Stimulated activated CD8-positive, alpha-beta memory T cell treated with anti-CD3 and anti-CD28 coated beads, Interleukin-15, amount 100 ng/mL, for 1 hour (primary cell): ENCODE measurements at places on chromosomes 16 and 17.
A peak's percentile ranks its signal among the peaks of the same experiment; 100 is the strongest.

DNA sequence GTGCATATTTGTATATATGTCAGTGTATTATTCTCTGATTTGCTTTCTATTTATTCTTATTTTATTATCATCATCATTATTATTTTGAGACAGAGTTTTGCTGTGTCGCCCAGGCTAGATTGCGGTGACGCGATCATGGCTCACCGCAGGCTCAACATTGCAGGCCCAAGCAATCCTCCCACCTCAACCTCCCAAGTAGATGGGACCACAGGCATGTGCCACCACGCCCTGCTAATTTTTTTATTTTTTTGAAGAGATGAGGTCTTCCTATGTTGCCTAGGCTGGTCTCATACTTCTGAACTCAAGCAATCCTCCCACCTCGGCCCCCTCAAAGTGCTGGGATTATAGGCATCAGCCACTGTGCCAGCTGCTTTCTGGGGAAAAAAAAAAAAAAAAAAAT, 8.4 kb upstream of the ARHGAP17 start:
- no peak for DNase-seq

GRCh38 chr17:35825206-35825605, 15.9 kb downstream of the TAF15 start:
- no peak for DNase-seq

DNA sequence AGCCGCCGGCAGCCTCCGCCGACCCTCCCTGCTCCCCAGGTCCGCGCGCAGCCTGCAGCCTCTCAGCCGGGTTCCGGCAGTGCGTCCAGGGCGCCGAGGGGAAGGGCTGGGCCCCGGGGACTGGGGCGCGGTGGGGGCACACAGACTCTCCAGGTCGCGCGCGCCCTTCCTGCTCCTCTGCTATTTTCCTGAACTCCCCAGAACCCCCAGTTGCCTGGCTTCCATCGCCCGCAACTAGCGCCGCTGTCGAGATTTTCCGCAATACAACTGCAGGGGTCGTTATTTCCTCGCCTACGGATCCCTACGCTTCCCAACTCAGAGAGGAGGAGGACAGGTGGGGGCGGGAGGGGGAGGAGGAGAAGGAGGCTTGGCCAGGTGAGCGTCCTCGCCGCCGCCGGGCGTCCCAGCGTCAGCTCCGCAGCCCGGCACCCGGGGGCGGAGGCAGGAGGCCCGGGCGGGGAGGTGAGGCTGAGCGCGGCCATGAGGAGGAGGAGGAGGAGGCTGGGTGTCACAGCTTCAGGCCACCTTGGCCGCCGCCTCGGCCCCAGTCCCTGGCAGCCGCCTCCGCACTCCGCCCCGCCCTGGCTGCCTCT, at the start of gene CA10:
CA10 (minus strand) TSS at position 265 of the 593 bp plus-strand sequence.
- DNase-seq, result no peak

DNA sequence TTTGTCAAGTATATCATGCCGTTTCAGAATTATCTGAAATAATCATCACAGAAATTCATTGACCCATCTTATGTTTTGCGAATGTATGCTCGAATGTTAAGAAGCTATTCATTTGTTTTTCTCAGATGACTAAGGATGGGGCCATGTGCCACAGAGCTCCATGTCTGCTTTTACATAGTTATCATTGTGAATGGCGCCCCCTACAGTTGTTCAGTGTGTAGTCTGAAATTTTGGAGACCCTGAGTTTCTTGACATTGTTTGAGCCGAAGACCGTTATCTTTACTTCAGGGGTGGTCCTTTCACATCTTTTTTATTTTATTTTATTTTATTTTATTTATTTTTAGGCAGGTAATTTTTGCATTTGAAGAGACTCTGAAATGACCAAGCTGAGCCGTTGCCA, 972.0 kb upstream of the RBFOX1 start:
- no peak for DNase-seq

DNA sequence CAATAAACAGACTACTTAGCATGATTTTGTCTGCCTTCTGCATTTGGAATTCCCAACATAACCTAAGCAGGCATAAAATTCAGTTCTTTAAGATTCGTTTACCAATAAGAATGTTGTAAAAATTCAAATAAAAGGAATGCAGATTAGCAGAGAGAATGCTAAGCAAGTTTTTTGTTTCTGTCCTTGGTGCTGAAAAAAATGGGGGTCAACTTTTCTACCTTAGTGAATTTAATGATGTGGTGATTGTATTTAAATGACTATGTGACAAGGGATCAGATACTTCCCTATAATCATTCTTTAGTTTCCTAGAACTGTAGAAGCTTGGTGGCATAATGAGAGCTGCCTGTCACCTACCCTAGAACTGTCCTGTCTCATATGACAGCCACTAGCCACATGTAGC, 159.5 kb downstream of the RBFOX1 start:
- DNase-seq, result no peak

GRCh38 chr17:59365383-59365981, 34.0 kb downstream of the YPEL2 start:
- DNase-seq, result no peak

DNA sequence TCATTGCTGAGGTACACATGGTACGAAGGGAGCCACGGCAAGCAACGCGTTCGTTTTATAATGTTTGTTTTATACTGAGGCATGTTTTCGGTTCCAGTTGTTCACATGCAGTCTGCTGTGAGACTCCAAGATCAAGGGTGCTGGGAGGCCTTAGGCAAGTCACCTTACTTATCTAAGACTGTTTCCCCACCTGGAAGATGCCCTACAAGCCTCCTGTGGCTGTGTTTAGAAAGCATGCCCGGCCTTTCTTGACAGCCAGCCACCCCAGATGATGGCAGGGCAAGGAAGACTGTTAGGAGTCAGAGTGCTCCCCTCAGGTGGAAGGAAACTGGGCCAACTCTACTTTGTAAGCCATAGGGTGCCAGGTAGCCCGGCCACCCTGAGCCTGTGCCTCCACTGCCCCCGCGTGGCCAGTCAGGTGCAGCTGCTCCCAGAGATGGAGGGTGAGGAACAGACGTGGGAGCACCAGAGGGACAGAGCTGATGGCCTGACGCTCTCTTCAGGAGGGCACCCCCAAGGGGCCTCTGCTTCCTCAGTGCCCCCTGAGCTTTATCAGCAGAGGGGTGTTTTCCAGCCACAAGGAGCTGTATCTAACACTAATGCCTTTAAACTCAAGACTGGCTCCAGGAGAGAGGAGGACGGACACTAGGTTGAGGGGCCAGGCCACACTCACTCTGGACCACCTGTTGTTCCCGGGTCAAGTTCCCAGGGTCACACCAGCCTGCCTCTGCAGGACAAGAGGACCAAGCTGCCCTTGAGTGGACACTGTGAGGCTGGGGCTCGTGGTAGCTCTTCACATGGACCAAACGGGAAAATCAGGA, 5.4 kb downstream of the NAT9 start:
- peak; percentile 57 for DNase-seq

DNA sequence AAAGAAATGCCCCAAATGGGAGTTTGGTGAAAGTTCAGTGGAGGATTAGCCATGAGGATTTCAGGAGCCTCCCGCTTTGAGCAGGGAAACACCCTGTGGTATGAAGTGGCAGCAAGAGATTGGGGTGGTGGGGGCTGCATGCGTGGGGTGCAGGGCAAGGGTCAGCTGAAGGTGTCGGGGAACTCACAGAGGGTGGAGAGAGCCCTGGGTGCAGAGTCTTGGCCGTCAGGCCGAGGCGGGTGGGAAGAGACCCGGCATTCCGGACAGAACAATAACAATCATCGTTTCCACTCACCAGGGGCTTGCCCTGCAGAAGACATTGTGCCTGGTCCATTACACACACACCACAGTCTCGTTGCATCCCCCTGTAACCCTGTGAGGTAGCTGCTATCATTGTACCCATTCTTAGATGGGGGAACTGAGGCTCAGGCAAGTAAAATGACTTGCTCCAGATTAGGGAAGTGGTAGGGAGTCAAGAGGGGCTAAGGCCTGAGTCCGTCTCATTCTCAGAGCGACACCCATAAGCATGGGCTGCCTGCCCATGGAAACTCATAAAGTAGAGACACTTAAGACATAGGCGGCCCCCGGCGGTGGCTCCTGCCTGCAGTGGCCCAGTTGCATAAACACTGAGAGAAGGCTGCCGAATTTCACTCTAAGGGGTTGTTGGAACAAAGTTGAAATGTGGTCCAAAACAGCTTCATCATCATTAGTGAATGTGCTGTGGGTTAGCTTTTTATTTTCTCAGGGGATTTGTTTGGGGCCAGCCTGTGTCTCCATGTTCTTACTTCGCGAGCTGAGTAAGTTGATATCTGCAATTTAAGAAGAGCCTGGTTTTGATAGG, 93.3 kb downstream of the CMIP start:
- no peak for DNase-seq

GRCh38 chr16:55585631-55586030, 19.1 kb downstream of the CAPNS2 start:
- no peak for DNase-seq

DNA sequence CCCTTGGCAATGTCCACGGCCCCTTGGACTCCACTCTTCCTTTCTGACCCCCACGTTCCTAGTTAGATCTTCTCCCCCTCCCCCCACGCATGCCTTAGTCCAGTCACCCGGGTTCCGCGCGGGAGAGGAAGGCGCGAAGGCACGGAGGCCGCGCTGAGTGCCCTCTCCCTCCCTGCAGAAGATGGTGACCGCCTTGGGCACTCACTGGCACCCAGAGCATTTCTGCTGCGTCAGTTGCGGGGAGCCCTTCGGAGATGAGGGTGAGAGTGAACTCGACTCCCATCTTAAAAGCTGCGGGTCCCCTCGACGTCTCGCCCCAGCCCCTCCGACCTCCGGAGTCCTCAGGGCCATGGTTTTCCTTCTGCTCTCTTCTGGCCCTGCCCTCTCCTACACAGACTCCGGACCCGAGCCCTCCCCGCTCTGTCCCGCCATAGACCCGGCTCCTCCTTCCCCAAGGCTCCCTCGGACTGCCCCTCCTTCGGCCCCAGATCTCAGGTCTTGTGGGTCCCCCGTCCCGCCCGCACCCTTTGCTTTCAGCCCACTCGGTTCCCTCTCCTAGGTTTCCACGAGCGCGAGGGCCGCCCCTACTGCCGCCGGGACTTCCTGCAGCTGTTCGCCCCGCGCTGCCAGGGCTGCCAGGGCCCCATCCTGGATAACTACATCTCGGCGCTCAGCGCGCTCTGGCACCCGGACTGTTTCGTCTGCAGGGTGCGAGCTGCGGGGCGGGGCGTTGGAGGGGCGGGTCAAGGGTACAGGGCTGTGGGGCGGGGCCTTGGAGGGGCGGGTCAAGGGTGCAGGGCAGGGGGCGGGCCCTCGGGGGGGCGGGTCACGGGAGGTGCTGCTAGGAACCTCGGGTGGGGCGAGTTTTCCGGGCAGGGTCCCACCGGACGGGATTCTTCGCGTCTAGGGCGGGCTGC, 4.6 kb downstream of the TGFB1I1 start:
- DNase-seq, result peak; percentile 79

DNA sequence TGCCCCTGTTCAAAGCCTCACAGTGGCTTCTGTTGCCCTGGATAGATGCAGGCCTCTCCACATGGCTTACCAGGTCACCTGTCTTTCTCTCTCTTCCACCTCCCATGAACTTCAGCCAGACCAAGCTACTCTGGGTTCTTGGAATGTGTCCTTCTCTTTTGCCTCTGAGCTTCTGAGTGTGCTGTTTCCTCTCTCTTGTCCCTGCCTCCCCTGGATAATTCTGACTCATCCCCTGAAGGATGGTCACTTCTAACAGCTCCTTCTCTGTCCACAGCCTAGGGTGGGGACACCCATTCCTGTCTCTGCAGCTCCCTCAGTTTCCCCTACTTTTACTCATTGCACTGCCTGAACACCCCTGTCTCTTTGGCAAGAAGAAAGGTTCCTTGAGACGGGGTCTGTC, 2.9 kb downstream of the GUCY2D start:
- DNase-seq, result no peak

DNA sequence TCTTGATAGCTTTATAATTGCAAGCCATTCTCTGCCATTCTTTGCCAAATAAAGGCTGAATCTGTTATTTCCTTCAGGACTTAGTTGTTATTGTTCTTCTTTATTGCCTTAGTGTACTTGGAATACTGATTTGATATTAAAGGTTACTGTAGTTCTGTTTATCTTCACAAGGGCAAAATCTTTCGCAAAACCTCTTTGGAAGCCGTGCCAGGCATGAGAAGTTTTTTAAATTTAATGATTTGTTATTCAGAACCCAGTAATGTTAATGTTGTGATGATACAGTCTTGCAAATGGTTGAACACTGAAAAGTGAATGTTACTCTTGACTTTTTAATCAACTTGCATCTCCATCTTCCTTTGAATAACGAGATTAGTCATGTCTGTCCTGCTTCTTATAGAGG, 1225.2 kb upstream of the GOT2 start:
- no peak for DNase-seq

GRCh38 chr17:58569196-58569595, 54.8 kb upstream of the MTMR4 start:
- no peak for DNase-seq

- no peak for DNase-seq
These were observed 10.6 kb upstream of the RFFL start for GRCh38 chr17:35073991-35074627.

GRCh38 chr17:77036136-77036840, 104.5 kb upstream of the SEC14L1 start:
- no peak for DNase-seq

GRCh38 chr17:80414508-80414802, 512 bp upstream of the ENDOV start:
- DNase-seq, result no peak

GRCh38 chr17:70375406-70375805, 206.1 kb downstream of the KCNJ2 start:
- DNase-seq, result no peak

GRCh38 chr17:63741143-63741407, 524 bp downstream of the STRADA start:
- DNase-seq, result no peak

DNA sequence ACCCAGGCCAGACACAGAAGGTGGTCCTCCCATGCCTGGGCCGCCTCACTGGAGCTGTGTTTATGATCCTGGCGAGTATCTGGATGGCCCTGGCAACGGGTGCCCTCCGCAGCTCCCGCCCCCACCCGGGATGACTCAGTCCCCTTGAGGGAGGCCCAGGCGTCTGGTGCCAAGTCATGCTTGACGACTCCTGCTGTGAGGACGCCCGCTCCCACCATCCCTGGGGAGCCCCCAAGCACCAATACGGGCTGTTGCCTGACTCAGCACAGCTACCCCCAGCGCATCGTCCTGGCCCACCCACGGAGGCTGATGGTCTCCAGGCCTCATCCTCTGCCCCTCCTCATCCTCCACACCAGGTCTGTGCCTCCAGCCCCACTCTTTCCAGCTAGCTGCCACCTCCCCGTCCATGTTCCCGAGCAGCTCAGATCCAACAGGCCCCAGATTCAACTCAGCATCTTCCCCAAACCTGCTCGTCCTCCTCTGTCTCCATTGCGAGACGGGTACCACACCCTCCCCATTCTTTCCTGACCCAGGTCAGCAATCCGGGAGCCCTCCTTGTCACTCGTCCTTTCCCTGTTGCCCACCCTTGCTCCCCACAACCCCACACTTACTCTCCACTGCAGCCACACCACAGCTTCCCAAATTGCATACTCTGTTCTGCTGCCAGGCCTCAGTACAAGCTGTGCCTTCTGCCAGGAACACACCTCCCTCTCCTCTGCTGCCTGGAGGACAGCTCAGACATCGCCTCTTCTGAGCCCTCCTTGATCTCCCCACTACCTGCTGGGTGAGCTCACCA, 2.6 kb downstream of the CAMKK1 start:
- DNase-seq, result no peak

GRCh38 chr17:12567077-12568053, 98.3 kb upstream of the MYOCD start:
- DNase-seq, result no peak

- no peak for DNase-seq
These were observed 257.1 kb downstream of the BCAS3 start for GRCh38 chr17:60934723-60935122.

GRCh38 chr16:23962001-23962400, 126.2 kb downstream of the PRKCB start:
- DNase-seq, result no peak
